ENCODE measurements at places on chromosomes 2 and 18. TPM values are rescaled to one million over a fixed set of nuclear protein-coding genes. Genes with fewer than 3 reads are reported as not detected.

Gene DYSF
- 1.9 TPM for total RNA-seq

Gene CD28
- 112 TPM for total RNA-seq

Gene TMEM163
- 0.18 TPM for total RNA-seq

Gene VSNL1
- 0.22 TPM for total RNA-seq

Gene CRYGA
- total RNA-seq = not detected

Gene GPBAR1
- total RNA-seq = 1.2 TPM

Gene KLHL30
- total RNA-seq = not detected

Gene VIL1
- total RNA-seq = 0.32 TPM

Gene SNRNP200
- total RNA-seq = 203 TPM

Gene ZAP70
- 534 TPM for total RNA-seq

Gene SALL3
- total RNA-seq = 0.09 TPM

Gene COMMD1
- 18.2 TPM for total RNA-seq

Gene SCN3A
- 0.06 TPM for total RNA-seq

Gene PCARE
- total RNA-seq = not detected

GRCh38 chr2:219697811-219698747 lies 70.6 kb downstream of the SLC4A3 start:
- DNase-seq = no peak
- H3K4me1 ChIP-seq = no peaks in the 10 kb centered on the region
- no peak overlapping the region for H3K27ac ChIP-seq
- H3K4me3 ChIP-seq = no peak overlapping the region
- peaks cover 12% of the 10 kb centered on the region for H3K27me3 ChIP-seq

- no peaks in the 10 kb centered on the region for H3K27me3 ChIP-seq
- no peak overlapping the region for H3K27ac ChIP-seq
- no peak overlapping the region for H3K4me3 ChIP-seq
Observed at GRCh38 chr2:220775856-220776488, 796.1 kb downstream of the EPHA4 start.

- H3K27me3 ChIP-seq = peaks cover 61% of the 10 kb centered on the region
- H3K4me1 ChIP-seq = no peaks in the 10 kb centered on the region
- no peaks in the 10 kb centered on the region for H3K36me3 ChIP-seq
- H3K4me3 ChIP-seq = no peak overlapping the region
Observed at GRCh38 chr2:219643788-219644398, 16.5 kb downstream of the SLC4A3 start.

GRCh38 chr2:72915907-72916742 lies 1.2 kb upstream of the EMX1 start:
- no peak overlapping the region for H3K27ac ChIP-seq
- DNase-seq = peak; percentile 40
- peaks cover 13% of the 10 kb centered on the region for H3K27me3 ChIP-seq
- H3K36me3 ChIP-seq = no peaks in the 10 kb centered on the region

- peaks cover 8% of the 10 kb centered on the region for H3K4me1 ChIP-seq
- no peak for DNase-seq
- no peaks in the 10 kb centered on the region for H3K36me3 ChIP-seq
- H3K4me3 ChIP-seq = no peak overlapping the region
Observed at GRCh38 chr2:197596766-197597165, 78.6 kb downstream of the RFTN2 start.

- H3K4me1 ChIP-seq = no peaks in the 10 kb centered on the region
- no peaks in the 10 kb centered on the region for H3K36me3 ChIP-seq
- H3K4me3 ChIP-seq = no peak overlapping the region
Observed at GRCh38 chr2:120432976-120433815, 87.3 kb downstream of the INHBB start.

- no peaks in the 10 kb centered on the region for H3K4me1 ChIP-seq
- no peaks in the 10 kb centered on the region for H3K27me3 ChIP-seq
- no peak overlapping the region for H3K4me3 ChIP-seq
- no peak for DNase-seq
- no peak overlapping the region for H3K27ac ChIP-seq
Observed at GRCh38 chr2:132496555-132496954, 80.0 kb downstream of the GPR39 start.

- H3K27me3 ChIP-seq = peaks cover 31% of the 10 kb centered on the region
- H3K27ac ChIP-seq = no peak overlapping the region
- H3K4me3 ChIP-seq = no peak overlapping the region
- H3K36me3 ChIP-seq = no peaks in the 10 kb centered on the region
- DNase-seq = no peak
- H3K4me1 ChIP-seq = no peaks in the 10 kb centered on the region
Observed at GRCh38 chr2:238635647-238636051, 208.9 kb downstream of the ASB1 start.

DNA sequence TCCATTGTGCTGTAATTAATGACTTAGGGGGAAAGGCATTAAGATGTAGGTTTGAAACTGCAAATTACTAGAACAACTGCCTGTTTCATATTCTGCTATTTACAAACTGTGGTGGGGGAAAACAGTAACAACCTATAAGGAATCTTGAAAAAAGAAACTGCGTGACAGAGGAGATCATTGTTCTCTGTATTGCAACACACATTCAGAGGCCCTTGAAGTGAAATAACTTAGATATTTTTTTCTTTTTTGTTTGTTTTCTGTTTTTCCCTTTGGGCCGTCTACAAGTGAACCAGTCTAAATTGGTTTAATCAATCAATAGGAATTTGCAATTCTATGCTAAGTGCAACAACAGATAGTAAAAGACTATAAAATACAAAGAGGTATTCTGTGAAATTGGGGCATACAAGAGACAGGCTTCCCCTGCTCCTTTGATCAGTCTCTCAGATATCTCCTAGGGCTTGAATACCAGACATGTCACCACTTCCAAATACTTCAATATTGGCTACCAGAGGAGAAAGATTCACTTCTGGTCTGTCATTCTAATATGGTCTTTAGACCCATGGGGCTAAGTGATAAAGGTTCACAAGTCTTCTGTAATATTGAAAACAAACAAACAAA lies 2055.1 kb upstream of the CELF4 start:
- no peaks in the 10 kb centered on the region for H3K27me3 ChIP-seq
- no peak for DNase-seq
- no peak overlapping the region for H3K4me3 ChIP-seq
- H3K4me1 ChIP-seq = no peaks in the 10 kb centered on the region

GRCh38 chr2:240913810-240914644 lies 7.9 kb downstream of the CROCC2 start:
- no peak overlapping the region for H3K4me3 ChIP-seq
- H3K27ac ChIP-seq = no peak overlapping the region

- H3K4me3 ChIP-seq = no peak overlapping the region
- H3K36me3 ChIP-seq = no peaks in the 10 kb centered on the region
- no peaks in the 10 kb centered on the region for H3K4me1 ChIP-seq
- H3K27ac ChIP-seq = no peak overlapping the region
- no peaks in the 10 kb centered on the region for H3K27me3 ChIP-seq
Observed at GRCh38 chr18:8468191-8468590, 141.0 kb upstream of the RAB12 start.

GRCh38 chr2:188196343-188197008 lies 95.2 kb upstream of the GULP1 start:
- DNase-seq = no peak
- no peaks in the 10 kb centered on the region for H3K4me1 ChIP-seq
- no peaks in the 10 kb centered on the region for H3K27me3 ChIP-seq
- H3K36me3 ChIP-seq = no peaks in the 10 kb centered on the region
- no peak overlapping the region for H3K4me3 ChIP-seq

DNA sequence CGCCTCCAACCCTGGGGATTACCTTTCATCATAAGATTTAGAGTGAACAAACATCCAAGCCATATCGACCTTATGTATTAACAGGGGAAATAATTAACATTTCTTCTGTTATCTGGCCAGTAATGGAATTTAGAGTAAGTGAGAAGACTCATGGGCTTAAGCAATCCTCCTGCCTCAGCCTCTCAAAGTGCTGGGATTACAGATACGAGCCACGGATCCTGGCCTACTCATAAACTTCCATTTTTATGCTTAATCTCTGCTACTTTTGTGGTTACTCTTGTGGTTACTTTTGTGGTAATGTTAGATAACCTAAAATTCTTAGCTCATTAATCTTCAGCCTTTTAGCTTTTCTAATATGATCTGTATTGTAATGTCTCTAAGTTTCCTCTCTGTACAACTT lies 159.3 kb upstream of the SLC8A1 start:
- no peak overlapping the region for H3K27ac ChIP-seq
- H3K4me3 ChIP-seq = no peak overlapping the region
- no peak for DNase-seq
- no peaks in the 10 kb centered on the region for H3K36me3 ChIP-seq
- H3K27me3 ChIP-seq = no peaks in the 10 kb centered on the region
- H3K4me1 ChIP-seq = no peaks in the 10 kb centered on the region

DNA sequence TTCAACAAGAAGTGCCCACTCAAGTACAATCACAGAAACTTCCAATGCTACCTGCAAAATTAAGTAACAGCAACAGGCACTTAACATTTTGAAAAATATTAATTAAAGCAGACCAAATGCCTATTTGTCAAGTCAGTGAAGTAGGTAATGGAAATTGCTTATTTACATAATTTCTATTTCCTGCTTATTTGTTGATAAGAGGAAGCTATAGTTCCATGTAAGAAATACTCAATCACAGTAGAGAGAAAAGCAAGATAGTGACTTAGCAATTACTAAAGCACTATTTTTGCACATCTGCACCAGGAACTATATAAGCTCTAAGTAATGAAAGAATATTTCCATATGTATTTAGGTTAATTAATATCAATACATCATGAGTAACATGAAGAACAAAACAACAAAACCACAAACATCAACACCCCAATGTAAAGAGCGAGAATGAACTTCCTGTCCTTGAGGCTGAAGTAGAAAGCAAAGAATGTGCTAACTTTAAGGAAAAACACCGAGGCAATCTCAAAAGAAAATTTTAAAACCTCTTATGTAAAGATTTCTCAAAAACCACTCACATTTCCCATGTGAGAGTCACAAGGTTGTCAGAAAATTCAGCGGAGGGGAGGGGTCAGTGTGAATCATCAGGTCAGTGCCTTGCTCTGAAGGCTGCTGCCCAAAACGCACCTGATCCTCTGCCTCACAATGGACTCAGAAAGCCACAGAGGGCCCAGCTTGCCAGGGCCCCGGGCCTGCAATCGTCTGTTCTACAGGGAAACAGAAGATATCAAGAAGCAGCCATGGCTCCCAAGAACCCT lies 12.5 kb downstream of the NPC1 start:
- peaks cover 26% of the 10 kb centered on the region for H3K4me1 ChIP-seq
- no peak overlapping the region for H3K4me3 ChIP-seq
- no peak for DNase-seq
- no peaks in the 10 kb centered on the region for H3K27me3 ChIP-seq
- H3K36me3 ChIP-seq = peaks cover 25% of the 10 kb centered on the region

DNA sequence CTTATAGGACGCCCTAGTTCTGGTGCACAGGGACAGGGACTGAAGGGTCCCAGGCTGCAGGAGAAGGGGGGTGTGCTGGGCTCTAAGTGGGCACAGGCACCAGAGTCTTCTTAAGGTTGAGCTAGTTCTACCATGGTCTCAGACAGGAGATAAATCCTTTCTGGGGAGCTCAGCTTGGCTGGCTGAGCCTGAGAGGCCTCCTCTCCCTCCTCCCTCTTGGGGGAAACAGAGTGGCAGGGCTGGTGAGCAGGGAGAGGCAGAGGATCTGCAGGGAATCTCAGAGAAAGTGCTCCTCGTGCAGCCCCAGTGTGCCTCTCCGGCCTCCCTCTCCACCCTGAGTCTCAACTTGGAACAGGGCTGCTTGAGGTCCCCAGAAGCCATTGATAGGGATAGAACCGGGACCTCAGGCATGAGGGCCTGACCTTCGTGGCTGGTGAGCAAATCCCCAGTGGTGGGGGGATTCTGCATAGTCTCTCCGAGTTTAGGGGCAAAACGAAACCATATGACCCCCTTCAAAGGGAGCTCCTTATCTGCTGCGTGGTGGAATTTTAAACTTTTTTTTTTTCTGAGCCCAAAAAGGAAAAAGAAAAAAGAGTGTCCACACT lies 2.0 kb downstream of the GDF7 start:
- no peak overlapping the region for H3K4me3 ChIP-seq
- H3K27ac ChIP-seq = no peak overlapping the region
- H3K36me3 ChIP-seq = no peaks in the 10 kb centered on the region
- DNase-seq = no peak
- H3K27me3 ChIP-seq = peaks cover 87% of the 10 kb centered on the region

GRCh38 chr2:170885130-170885791 lies 43.8 kb upstream of the GORASP2 start:
- H3K4me1 ChIP-seq = no peaks in the 10 kb centered on the region
- no peaks in the 10 kb centered on the region for H3K36me3 ChIP-seq
- no peak for DNase-seq
- no peaks in the 10 kb centered on the region for H3K27me3 ChIP-seq

GRCh38 chr2:173659509-173659908 lies 304.8 kb downstream of the CDCA7 start:
- no peak overlapping the region for H3K27ac ChIP-seq
- DNase-seq = no peak
- no peaks in the 10 kb centered on the region for H3K27me3 ChIP-seq
- H3K4me3 ChIP-seq = no peak overlapping the region
- H3K4me1 ChIP-seq = no peaks in the 10 kb centered on the region

GRCh38 chr18:7417727-7418126 lies 149.4 kb upstream of the PTPRM start:
- H3K4me3 ChIP-seq = no peak overlapping the region
- H3K4me1 ChIP-seq = no peaks in the 10 kb centered on the region
- no peak for DNase-seq
- no peaks in the 10 kb centered on the region for H3K27me3 ChIP-seq
- no peak overlapping the region for H3K27ac ChIP-seq

- H3K4me3 ChIP-seq = no peak overlapping the region
- no peaks in the 10 kb centered on the region for H3K4me1 ChIP-seq
- H3K27ac ChIP-seq = no peak overlapping the region
- no peak for DNase-seq
Observed at GRCh38 chr2:236176417-236176816, 8.2 kb upstream of the GBX2 start.

- no peak overlapping the region for H3K27ac ChIP-seq
- H3K36me3 ChIP-seq = no peaks in the 10 kb centered on the region
- H3K4me3 ChIP-seq = no peak overlapping the region
Observed at GRCh38 chr18:35835833-35836232, 136.6 kb upstream of the RMP24 start.

DNA sequence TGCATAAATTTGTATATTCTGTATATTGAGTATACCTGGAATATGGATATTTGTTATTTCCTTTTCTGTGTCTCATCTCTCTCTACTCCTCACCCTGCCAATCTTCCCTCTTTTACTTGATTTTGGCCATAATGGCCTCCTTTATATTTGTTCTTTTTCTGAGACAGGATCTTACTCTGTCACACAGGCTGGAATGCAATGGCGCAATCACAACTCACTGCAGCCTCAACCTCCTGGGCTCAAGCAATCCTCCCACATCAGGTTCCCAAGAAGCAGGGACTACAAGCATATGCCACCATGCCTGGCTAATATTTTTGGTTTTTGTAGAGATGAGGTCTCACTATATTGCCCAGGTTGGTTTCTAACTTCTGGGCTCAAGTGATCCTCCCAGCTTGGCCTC lies 30.5 kb downstream of the PREPL start:
- H3K4me1 ChIP-seq = no peaks in the 10 kb centered on the region
- H3K36me3 ChIP-seq = peaks cover 40% of the 10 kb centered on the region
- H3K27me3 ChIP-seq = no peaks in the 10 kb centered on the region
- DNase-seq = no peak
- no peak overlapping the region for H3K27ac ChIP-seq

GRCh38 chr2:170235860-170236679 lies 58.1 kb downstream of the MYO3B start:
- H3K36me3 ChIP-seq = no peaks in the 10 kb centered on the region
- H3K27me3 ChIP-seq = no peaks in the 10 kb centered on the region
- no peak overlapping the region for H3K27ac ChIP-seq
- DNase-seq = no peak
